Stimulated activated CD4-positive, alpha-beta T cell treated with anti-CD3 and anti-CD28 coated beads, Interleukin-12 subunit alpha, Interleukin-12 subunit beta, amount 100 ng/mL, for 48 hours (primary cell): ENCODE measurements at places on chromosomes 4 and X.

- no peak for DNase-seq
These were observed 495.2 kb downstream of the NLGN4X start for GRCh38 chrX:5733501-5733900.

DNA sequence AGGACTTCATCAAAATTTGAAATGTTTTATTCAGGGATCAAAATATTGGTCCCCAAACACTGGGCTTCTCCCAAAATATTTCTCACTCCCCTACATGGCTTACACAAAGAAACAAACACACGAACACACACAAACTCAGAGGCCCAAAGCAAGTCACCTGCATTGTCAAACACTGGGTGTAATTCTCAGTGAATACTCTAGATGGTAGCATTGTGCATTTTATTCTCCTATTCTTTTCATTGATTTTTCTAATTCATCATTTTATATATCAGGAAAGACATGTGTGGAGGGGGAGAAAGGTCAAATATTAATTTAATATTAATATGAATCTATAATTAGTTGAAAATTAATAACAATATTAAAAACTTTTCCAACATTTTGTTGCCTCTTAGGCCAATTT, 72.3 kb upstream of the TNMD start:
- no peak for DNase-seq

DNA sequence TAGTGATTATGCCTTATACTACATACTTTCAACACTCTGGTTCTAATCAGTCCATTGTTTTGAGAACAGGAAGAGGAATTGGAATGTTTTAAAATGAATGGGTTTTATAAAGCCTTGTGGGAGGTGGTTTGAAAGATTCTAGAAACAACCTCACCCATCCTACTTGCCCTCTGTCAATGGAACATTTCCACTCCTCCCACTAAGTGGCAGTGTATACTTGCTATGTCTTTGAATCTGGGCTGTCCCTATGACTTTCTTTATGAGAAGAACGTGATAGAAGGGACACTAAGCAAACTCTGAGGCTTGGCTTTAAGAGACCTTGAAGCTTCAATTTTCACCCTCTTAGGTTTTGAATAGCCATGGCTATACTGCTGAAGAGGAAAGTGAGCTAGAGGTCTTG, 611.2 kb downstream of the PPP4R3C start:
- no peak for DNase-seq

- DNase-seq: no peak
These were observed 59.4 kb upstream of the MSN start for GRCh38 chrX:65608026-65608425.

DNA sequence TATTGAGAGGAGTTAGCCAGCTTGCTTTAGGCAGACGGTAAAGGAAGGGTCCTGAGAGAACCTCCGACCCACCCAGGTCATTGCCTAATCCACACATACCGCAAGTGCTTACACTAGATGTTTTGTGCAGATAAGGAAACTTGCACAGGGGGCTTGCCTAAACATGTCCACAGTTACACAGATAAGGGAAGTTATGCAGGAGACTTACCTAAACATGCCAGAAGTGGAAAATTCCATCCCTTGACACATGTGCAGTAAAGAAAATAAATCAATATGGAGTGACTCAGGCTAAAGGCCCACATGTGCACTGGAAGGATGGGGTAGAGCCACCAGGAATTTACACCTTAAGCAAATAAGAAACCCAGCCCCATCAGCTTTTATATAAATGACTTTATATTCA, 232.8 kb upstream of the HDX start:
- DNase-seq: no peak

DNA sequence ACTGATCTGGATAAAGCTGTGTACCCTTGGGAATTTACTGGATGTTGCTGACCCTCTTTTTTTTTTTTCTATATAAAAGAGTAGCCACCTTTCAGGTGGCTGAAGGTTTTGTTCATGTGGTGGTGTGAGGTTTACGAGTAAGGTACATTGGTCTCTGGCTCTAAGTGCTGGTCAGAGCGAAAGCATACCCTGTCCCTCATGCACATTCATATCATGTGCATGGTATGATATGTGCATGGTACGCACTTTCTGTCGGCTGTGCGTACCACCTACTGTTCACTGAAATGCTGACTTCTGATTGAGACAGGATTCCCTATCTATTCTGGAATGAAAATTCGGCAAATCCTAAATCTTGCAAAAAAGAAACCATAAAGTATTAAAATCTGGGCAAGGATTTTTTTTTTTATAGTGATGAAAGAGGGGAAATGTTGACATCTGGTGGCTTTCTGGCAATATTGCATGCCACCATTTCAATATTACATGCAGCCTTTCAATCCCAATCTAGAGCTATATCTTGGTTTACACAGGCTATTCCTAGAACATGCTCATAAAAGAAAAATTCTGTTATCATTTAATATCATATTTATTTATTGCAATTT, 32.8 kb downstream of the FAM149A start:
- no peak for DNase-seq
